Body of pancreas (tissue), 4 donors: ENCODE measurements at places on chromosomes 5 and 9.

DNA sequence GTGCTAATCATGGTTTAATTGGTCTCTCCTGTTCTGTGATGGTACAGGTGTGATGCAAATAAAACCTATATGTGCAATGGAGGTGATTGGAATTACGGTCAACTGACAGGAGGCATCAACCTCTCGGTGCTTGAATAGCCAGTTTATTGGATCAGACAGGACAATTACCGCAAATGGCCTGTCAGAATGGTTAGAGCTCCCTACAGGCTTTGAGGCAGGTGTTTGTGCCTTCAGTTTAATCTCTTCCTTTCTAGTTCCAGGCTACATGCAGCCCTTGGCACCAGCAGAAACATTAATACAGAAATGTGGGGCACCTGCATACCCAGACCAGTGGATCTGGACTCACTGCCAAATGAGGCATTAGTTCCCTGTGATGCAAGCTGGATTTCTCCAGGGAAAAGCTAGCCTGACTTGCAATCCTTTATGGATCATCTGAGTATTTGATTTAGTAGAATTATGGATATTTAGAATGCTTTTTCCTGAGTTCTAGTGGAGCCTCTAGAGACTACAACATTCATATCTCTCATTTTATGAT lies 128.6 kb downstream of the MAT2B start:
- no peak for DNase-seq

GRCh38 chr5:91384671-91385430 lies 1.7 kb upstream of the ARRDC3 start:
- peak; percentile 64 for DNase-seq

- DNase-seq, result no peak
Measured at GRCh38 chr5:109709225-109709624, 19.5 kb downstream of the MAN2A1 start.

DNA sequence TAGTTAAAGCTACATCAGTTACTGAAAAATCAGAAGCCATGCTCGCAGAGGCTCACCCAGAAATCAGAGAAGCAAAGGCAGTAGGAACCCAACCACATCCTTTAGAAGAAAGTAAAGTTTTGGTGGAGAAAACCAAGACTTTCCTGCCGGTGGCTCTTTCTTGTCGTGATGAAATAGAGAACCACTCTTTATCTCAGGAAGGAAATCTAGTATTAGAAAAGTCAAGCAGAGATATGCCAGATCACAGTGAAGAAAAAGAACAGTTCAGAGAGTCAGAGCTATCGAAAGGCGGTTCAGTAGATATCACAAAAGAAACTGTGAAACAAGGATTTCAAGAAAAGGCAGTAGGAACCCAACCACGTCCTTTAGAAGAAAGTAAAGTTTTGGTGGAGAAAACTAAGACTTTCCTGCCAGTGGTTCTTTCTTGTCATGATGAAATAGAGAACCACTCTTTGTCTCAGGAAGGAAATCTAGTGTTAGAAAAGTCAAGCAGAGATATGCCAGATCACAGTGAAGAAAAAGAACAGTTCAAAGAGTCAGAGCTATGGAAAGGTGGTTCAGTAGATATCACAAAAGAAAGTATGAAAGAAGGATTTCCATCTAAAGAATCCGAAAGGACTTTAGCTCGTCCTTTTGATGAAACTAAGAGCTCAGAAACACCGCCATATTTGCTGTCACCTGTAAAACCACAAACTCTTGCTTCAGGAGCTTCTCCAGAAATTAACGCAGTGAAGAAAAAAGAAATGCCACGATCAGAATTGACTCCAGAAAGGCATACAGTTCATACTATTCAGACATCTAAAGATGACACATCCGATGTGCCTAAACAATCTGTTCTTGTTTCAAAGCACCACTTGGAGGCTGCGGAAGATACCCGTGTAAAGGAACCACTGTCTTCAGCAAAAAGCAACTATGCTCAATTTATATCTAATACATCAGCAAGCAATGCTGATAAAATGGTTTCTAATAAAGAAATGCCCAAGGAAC lies 47.2 kb downstream of the CMYA5 start:
- DNase-seq, result no peak

- DNase-seq, result peak; percentile 16
Measured at GRCh38 chr5:139903795-139904565, 108.4 kb downstream of the PSD2 start.

GRCh38 chr9:135077497-135078200 lies 9.8 kb upstream of the OLFM1 start:
- DNase-seq, result peak; percentile 14

DNA sequence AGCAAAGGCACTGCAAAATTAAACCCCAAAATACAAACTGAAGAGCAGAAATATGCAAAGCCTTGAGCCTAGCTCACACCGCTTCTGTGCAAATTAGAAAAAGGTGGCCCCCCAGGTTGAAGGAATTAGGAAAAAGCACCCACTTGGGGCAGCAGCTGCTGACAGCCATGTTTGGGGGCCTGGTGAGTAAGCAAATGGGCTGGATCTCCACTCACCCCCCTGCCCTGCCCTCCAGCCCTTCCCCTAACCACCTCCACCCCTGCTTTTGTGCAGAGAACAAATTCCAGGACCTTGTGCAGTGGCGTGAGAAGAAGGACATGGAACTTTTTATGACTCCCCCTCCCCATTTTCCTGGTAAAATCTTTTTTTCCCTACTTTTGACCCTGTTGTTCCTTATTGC lies 92.0 kb upstream of the DNAH5 start:
- DNase-seq, result no peak

DNA sequence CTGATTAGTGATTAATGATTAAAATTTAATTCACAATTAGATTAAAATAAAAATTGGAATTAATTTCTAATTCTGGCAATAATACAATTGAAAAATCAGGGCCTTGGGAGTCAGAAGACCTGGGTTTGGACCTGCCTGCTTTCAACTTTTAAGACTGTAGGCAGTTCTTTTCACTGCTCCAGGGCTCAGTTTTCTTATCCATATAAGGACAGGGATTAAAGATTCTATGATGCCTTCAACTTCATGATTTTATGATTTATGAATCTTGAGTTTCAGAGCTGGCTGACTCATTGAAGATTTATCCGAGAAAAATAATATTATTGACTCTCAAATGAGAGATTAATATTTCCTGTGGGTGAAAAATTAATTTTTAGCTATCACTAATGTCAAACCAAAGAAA lies 208.6 kb upstream of the ANKH start:
- no peak for DNase-seq

DNA sequence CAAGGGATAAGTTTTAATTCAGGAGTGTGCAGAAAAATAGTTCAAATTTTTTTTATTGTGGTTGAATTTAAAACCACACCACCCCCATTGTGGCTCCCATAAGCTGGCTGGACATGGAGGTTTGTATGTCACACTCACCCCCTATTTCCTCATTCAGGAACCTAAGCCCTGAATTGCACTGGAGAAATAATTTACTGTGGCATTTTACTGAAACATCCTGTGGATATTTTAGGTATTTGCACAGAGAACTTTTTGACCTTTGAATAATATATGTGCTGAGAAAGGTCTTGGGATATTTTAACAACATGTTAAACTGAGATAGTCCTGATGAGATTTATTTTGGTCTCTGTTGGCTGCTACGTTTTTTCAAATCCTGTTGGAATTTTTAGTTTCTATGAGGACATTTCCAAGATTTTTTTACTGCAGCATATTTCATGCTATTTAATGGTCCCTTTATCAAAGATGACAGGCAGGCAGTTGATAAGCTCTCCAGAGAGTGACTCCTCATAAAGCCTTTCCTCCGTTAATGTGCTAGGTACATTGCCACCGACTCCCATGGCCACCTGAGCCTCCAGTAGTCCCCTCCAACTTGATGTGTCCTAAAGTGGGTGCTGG lies 51.2 kb upstream of the PALM2AKAP2 start:
- DNase-seq, result no peak

- DNase-seq, result peak; percentile 62
Measured at GRCh38 chr9:122095010-122095767, 2.1 kb upstream of the TTLL11 start.

GRCh38 chr9:16987026-16987425 lies 116.6 kb upstream of the BNC2 start:
- no peak for DNase-seq

GRCh38 chr5:135138116-135138850 lies 104.3 kb upstream of the PITX1 start:
- DNase-seq, result no peak

GRCh38 chr9:127921557-127922120 lies 4.8 kb upstream of the ST6GALNAC4 start:
- peak; percentile 79 for DNase-seq

- DNase-seq, result no peak
Measured at GRCh38 chr9:88820055-88820454, 171.2 kb upstream of the S1PR3 start.

- no peak for DNase-seq
Measured at GRCh38 chr9:82467436-82467835, 478.9 kb downstream of the SPATA31D1 start.

DNA sequence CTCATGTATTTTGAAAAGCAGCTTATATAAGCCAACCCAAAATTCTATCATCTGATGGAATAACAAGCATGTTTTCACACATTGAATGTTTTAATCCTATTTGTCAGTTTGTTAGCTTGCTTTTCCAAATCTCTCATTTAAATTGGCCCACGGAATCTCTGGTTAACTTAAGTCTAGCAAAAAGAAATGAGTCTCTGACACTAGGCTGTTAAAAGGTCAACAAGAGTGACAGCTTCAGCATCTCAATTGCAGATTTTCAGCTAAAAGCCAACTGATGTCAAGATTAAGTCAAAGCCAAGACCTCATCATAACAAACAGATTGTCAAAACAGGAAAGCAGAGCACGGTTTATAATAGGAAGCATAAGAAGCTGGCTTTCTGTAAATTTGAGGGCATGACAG lies 49.4 kb upstream of the CDH9 start:
- DNase-seq, result no peak

GRCh38 chr5:109708813-109709212 lies 19.1 kb downstream of the MAN2A1 start:
- no peak for DNase-seq

DNA sequence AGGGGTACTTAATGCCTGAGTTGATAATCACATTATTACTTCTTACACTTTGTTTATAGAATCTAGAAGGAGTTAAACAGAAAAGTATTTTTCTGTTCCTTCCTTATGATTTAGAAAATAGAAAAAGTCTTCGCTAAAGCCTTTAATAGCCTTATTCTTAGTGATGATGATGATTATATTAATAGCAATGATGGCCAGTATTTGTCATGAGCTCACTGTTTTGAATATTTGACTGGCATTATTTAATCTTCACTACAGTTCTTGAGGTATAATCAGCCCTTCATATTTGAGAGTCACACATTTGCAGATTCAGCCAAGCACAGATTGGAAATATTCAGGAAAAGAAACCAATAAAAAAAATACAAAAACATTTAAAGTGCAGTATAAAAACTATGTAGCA lies 23.3 kb downstream of the NIPBL start:
- no peak for DNase-seq

DNA sequence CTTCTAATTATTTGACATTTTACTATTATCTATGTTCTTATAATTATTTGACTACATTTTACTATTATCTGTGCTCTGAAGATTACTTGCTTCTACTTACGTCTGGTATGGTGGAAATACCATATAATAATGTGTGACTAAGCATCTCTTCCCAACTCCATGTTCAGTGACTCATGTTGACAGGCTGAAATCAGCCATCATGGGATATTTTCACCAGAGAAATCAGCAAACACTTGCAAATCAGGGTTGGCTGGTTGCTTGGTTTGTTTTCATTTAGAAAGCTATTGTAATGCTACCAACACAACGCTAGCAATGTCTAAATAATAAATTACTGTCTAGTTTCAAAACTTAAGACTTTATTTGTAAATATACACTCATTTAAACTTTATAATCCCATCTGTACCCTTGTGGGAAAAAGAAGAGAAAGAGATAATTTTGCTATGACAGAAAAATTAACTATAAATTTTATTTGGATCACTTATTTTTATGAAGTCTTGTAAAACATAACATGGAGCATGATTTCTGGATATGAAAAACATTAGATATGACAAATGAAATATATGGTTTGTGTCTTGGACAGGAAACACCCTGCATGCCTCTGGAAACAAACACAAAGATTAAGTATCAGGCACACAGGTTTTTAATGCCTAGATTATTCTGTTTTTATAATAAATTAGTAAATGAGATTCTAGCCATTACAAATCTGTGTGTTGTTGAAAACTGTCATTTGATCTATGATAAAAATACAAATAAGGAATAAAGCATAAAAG lies 337.6 kb downstream of the BNC2 start:
- DNase-seq, result no peak

GRCh38 chr9:61667559-61668121 lies 477.8 kb downstream of the SPATA31A7 start:
- DNase-seq, result no peak

GRCh38 chr9:132369421-132369820 lies 14.6 kb upstream of the SETX start:
- no peak for DNase-seq

- no peak for DNase-seq
Measured at GRCh38 chr5:40754381-40755092, 1.2 kb downstream of the TTC33 start.

- no peak for DNase-seq
Measured at GRCh38 chr9:82490019-82490499, 501.5 kb downstream of the SPATA31D1 start.

DNA sequence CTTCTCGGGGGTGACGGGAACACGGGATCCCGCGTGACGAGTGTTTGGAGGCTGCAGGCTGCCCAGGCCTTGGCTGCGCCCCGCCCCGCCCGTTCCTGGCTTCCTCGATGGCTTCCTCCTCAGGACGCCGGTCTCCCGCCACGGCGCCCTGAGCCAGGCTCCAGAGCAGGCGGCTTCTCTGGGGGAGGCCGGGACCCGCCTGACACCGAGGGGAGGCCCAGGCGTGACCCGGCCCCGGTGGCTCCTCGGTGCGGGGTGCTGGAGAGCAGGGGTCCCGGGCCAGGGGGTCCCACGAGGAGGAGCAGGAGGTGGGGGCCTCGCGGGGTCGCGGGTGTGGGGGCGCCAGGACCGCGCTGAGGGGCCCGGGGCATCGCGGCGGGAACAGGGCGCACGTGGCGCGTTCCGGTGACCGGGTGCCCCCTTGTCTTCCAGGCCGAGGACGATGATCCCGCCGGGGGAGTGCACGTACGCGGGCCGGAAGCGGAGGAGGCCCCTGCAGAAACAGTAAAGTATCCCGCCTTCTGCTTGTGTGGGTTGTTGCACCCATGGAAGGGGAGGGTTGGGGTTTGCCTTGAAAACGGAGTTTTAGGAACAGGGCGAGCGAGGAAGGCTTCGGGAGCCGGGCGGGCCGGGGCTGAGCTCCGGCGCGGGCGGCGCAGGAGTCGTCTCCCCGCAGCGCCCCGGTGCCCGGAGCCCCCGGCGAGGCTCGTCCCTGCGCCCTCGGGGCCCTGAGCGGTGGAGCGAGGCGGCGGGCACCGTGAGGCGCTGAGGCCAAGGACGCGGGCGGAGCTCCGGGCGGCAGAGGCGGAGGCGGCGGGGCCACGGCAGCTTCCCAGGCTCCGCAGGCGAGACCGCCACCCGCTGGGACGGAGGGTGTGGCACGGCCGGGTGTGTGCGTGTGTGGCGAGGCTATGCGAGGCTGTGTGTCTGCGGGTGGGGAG lies 22.2 kb downstream of the AHRR start:
- peak; percentile 50 for DNase-seq
